Thoracic aorta endothelial cell (primary cell): ENCODE measurements at places on chromosomes 3 and 15. TPM values are rescaled to one million over a fixed set of nuclear protein-coding genes. Genes with fewer than 3 reads are reported as not detected.

CX3CR1 gene
- not detected in 2 replicates for total RNA-seq

GOLGA6B gene
- total RNA-seq = not detected in 2 replicates

ATP13A5 gene
- not detected in 2 replicates for total RNA-seq

IL17RD gene
- total RNA-seq = 2.3 and 2.5 TPM in 2 replicates

DAPK2 gene
- total RNA-seq = 1.8 and 4.0 TPM in 2 replicates

PLA2G4B gene
- total RNA-seq = 0.40 and 0.65 TPM in 2 replicates

SAXO2 gene
- total RNA-seq = 0.22 and 0.40 TPM in 2 replicates

MAP6D1 gene
- total RNA-seq = 1.9 and 2.4 TPM in 2 replicates

MAGI1 gene
- total RNA-seq = 34.3 and 47.1 TPM in 2 replicates

FLNB gene
- total RNA-seq = 776 and 779 TPM in 2 replicates

UBAP1L gene
- total RNA-seq = 1.9 and 2.2 TPM in 2 replicates

WDR76 gene
- total RNA-seq = 26.7 and 42.7 TPM in 2 replicates

SOX14 gene
- total RNA-seq = not detected in 2 replicates

CASR gene
- total RNA-seq = not detected in 2 replicates

CCR3 gene
- not detected in 2 replicates for total RNA-seq

FSD2 gene
- total RNA-seq = under 0.01 TPM in 1 of 2 replicates, not detected in the other

AMIGO3 gene
- total RNA-seq = 0.14 TPM in 1 of 2 replicates, not detected in the other

TRPM1 gene
- 0.14 and 0.27 TPM in 2 replicates for total RNA-seq

SGO1 gene
- total RNA-seq = 16.4 and 26.0 TPM in 2 replicates

TM4SF4 gene
- total RNA-seq = not detected in 2 replicates

ISY1 gene
- total RNA-seq = 28.1 and 36.8 TPM in 2 replicates

RBP2 gene
- total RNA-seq = not detected in 2 replicates

ADAMTS9 gene
- 138 and 392 TPM in 2 replicates for total RNA-seq

ARGFX gene
- not detected in 2 replicates for total RNA-seq

CAMK1 gene
- 35.9 and 43.8 TPM in 2 replicates for total RNA-seq

RETNLB gene
- total RNA-seq = not detected in 2 replicates

SPINK8 gene
- total RNA-seq = not detected in 2 replicates

GOLGA6L4 gene
- 2.3 and 2.5 TPM in 2 replicates for total RNA-seq

CCK gene
- not detected in 2 replicates for total RNA-seq

ERC2 gene
- total RNA-seq = 2.8 and 3.2 TPM in 2 replicates

GALNT15 gene
- total RNA-seq = 4.3 and 5.7 TPM in 2 replicates

CGNL1 gene
- 31.5 and 55.5 TPM in 2 replicates for total RNA-seq

LRRC3B gene
- total RNA-seq = not detected in 2 replicates

SLC28A2 gene
- total RNA-seq = not detected in 2 replicates

PLSCR2 gene
- not detected in 2 replicates for total RNA-seq

SH3BP5 gene
- 88.2 and 112 TPM in 2 replicates for total RNA-seq

HSPBAP1 gene
- 7.7 and 9.8 TPM in 2 replicates for total RNA-seq

SKOR1 gene
- total RNA-seq = 0.07 TPM in 1 of 2 replicates, not detected in the other

PLA2G4D gene
- total RNA-seq = not detected in 2 replicates

MRPL46 gene
- 18.5 and 22.1 TPM in 2 replicates for total RNA-seq

STRIT1 gene
- total RNA-seq = not detected in 2 replicates
